ENCODE measurements at places on chromosomes 5 and 9.

- no peak for DNase-seq
Measured at GRCh38 chr9:89252651-89253267, 58.2 kb upstream of the CKS2 start.

DNA sequence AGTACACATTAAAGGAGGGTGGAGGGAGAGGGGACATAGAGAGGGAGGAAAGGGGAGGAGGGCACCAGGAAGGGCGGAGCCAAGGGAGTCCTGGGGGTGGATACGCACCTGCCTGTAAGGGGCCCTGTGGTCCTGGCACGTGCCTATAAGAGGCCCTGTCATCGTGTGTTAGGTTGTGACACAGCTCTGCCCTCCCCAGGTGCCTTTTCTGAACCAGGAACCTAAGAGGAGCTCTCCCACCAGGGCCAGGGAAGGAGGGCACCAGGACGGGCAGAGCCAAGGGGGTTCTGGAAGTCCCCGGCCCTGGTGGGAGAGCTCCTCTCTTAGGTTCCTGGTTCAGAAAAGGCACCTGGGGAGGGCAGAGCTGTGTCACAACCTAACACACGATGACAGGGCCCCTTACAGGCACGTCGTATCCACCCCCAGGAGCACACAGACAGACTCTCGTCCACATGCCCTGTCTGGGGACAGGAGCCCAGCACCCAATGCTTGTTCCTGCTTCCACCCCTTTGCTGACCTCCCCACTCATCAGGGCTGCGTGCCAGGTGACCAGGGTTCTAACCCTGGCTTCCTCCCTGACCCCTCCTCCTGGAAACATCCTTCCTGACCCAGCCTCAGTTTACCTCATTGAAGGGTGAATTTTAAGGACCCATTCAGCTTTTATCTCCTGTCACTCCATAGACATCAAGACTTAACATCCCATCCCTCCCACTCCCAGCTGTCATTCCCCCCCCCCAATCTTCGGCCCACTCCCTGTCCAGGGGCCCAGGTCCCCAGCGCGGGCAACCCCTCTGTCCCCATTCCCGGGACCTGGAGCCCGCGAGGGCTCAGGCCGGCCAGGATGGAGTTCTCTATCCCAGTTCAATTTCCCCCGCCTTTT, 12.9 kb upstream of the OLFM1 start:
- DNase-seq: peak; percentile 16

GRCh38 chr5:65066387-65067146, 297.8 kb downstream of the CWC27 start:
- no peak for DNase-seq

DNA sequence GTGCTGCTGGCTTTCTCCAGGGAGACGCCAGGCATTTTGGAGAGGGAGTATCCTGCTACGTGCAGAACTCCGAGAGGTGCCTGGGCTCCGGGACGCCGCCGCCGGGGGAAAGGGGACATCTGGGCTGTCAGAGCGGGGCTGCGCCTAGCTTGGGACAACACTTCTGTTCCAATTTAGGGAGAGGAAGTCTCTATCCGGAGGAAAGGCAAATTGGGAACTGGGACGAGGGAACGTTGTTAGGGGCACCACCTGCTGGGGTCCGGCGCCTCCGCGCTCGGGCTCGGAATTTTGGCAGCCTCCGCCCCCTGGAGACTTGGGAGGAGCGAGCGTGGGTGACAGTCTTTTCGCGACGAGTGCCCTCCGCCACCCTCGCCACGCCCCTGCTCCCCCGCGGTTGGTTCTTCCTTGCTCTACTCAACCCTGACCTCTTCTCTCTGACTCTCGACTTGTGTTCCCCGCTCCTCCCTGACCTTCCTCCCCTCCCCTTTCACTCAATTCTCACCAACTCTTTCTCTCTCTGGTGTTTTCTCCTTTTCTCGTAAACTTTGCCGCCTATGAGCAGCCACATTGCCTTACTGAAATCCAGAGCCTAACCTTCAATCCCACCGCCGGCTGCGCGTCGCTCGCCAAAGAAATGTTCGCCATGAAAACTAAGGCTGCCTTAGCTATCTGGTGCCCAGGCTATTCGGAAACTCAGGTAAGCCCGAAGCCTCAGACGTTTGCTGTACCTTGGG, 1.6 kb downstream of the TSLP start:
- DNase-seq: peak; percentile 41

- no peak for DNase-seq
Measured at GRCh38 chr9:76729116-76729515, 35.1 kb upstream of the PCA3 start.

DNA sequence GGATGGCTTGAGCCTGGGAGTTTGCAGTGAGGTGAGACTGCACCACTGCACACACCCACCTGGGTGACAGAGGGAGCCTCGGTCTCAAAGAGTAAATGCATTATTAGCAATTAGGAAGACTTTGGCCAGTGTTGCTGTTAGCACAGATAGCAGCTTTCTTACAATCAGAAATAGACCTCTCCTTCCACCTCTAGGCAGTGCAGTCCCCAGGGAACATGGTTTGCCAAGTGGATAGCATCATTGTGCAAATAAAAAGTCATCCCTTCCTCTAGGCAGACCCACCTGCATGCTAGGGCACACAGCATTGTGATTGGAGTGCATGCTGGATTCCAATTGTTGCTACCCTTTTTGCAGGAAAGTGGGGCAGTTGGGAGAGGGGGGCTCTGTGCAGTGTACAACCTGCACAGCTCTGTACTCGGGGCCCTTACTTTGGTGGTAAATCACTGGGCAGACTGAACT, 77.9 kb upstream of the KLF9 start:
- DNase-seq: no peak

GRCh38 chr5:180343110-180343830, 9.9 kb downstream of the GFPT2 start:
- peak; percentile 58 for DNase-seq

GRCh38 chr9:86246752-86247161, 12.7 kb downstream of the C9orf153 start:
- peak; percentile 45 for DNase-seq

GRCh38 chr5:128673970-128674369, 135.9 kb upstream of the FBN2 start:
- DNase-seq: no peak

DNA sequence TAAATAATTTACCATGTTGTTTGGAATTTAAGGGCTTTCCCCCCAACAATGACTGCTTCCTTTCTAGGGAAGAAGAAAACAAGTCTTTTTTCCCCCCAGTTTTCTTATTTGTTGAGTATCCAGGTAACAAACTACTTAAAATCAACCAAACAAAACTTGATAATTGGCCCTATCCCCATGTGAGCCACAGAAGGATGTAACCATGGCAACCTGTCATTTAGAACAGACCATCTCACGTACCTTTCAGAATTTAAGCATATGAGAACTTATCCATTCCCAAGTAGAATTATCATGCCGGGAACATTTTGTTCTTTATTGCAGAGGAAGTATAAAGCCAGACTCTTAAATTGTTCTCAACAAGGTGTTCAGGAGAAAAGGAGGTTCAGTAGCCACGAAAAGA, 392.3 kb downstream of the CETN3 start:
- DNase-seq: no peak

DNA sequence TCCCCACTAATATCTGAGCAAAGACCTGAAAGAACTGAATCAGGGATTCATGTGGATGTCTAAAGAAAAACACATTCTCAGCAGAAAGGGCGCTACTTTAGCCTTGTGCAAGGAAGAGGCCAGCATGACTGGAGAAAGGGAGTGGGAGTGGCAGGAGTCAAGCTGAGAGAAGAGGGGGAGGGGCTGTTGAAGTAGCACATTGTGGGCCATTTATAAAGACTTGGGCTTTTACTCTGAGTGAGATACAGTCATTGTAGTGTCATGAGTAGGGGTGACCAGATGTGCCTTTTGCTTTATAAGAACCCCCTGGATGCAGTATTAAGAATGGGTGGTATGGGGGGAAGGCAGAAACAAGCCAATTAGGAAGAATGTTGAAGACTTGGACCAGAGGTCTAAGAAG, 452.8 kb downstream of the ENC1 start:
- DNase-seq: no peak
